ENCODE measurements at places on chromosomes 2 and 18.
A peak's percentile ranks its signal among the peaks of the same experiment; 100 is the strongest.

DNA sequence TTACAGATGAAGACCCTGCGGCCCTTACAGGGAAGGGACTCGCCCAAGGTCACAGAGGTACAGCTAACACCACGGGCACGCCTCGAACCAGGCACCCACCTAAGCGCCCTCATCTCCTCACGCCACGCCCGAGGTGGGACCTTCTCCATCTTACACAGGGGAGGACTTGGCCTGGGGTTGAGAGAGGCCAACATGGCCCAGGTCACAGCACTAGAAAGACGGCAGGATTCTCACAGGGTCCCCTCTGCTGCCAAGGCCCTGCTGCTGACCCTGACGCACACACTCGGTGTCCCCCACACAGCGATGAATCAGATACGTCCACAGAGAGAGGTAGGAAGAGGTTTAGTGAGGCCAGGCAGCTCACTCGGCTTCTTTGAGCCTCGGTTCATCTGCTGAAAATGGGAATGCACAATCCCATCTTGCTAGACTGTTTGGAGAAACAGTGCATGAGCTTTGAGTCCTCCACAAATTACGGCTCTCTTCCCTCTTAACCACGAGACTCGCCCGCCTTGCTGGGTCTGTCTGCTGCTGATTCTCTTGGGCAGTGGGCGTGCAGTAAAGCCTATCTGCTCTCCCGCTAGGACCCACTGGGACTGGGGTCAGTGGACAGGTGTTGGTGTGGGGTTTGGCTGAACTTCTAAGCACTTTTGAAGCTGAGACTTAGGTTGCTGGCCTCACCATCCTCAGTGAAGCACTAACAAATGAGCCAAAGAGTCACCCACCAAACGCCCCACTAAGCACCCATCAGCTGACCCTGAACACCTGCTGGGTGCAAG, 79.2 kb downstream of the SMAD7 start:
- DNase-seq, result no peak

DNA sequence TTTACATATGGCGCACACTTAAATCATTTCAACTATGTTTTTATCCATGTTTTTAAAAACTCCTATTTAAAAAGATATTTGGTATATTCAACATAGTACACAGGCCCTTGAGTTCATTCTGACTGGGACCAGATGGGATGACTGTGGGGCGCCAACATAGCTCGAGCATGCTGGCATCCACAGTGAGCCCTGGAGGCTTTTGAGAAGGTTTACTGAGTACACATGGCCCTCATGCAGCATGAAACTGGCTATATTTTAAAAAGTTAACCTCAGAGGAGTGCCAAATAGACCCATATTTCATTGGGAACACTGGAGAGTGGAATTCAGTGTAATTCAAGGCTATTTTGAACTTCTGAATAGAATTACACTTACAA, 83.6 kb downstream of the CCDC85A start:
- DNase-seq, result no peak

DNA sequence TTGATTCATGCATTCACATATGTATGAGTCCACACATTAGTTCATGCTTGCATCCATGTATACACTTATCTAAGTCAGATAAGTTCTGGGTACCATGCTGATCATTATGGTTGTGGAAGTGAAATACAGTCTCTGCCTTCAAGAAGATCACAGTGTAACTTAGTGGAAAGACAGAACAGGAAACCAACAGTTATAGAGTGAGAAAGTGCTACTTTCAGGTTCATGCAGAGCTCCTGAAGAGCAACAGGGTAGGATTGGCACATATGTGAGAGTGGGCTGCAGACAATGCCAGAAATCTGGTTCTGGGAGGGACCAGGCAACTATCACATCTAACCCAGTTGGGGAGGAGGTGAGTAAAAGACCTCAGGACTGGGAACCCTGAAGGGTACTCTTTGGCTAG, 35.4 kb upstream of the PGAP1 start:
- DNase-seq, result no peak

GRCh38 chr2:71060871-71061270, 7.6 kb upstream of the NAGK start:
- DNase-seq, result no peak

DNA sequence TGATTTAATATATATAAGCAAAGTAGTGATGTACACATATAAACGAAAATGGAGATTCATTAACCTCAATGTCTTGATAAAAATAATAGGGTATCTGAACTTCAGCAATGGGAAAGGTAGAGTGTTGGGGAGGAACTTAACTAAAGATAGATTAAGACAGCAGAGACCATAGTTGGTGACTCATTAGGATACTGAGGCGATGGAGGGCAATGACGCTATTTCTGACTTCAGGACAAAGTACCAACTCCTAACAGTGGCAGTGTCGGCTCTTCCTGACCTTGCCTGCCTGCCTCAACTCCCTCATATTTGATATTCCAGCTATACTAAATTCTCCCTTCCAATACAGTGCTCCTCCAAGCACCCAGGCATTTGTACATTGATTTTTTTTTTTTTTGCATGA, 98.6 kb downstream of the CDH2 start:
- no peak for DNase-seq

DNA sequence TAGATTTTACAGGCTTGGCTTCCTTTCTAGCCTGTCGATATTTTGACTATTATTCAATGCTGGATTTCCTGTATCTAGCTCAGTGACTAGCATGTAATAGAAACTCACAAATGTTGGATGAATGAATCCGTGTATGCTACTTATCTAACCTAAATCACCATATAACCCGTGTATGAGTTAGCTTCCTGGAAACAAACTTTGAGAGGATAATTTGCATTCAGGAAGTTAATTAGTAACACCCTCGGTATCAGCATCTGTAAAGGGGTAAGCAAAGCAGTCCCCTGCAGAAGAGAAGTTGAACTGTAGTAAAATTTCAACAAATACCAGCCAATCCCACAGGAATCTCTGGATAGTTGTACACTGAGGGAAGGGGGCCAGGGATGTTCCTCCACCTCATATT, 269.4 kb upstream of the LRATD1 start:
- no peak for DNase-seq

GRCh38 chr2:240233885-240234502, 93.5 kb upstream of the OTOS start:
- DNase-seq, result no peak

DNA sequence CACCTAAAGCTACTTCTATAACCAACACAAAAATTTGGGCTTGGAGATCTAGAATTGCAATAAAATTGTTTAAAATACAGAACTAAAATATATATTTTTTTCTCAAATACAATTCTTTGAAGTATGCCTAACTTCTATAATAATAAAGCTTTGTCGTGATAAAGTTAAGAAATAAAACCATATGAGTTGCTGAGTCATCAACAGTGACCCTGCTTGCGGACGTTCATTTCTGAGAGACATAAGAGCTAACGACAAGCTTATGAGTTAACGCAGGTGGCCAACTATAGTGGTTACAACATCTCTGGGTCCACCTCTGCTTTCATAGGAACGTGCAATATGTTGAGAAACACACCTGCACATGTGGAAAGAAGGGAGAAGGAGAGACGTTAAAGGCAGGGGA, 407.1 kb upstream of the SLC14A2 start:
- DNase-seq, result no peak

DNA sequence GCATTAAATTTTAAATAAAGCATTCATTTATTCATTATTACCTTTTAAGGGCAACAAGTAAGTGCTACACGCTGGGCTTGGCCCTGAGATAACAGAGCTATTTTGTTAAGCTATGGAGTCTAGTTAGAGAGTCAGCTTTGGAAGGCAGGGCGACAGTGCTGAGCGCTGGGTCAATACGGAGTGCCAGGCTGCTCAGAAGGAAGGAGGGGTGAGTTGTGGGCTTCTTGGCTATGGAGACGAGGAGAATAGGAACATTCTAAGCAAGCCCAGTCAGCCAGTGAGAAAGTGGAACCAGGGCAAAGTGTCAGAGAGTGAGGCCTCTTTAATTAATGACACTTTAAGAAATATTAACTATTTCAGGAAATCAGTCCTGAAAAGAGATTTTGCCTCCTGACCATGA, 288.4 kb downstream of the LRRTM1 start:
- DNase-seq, result no peak

DNA sequence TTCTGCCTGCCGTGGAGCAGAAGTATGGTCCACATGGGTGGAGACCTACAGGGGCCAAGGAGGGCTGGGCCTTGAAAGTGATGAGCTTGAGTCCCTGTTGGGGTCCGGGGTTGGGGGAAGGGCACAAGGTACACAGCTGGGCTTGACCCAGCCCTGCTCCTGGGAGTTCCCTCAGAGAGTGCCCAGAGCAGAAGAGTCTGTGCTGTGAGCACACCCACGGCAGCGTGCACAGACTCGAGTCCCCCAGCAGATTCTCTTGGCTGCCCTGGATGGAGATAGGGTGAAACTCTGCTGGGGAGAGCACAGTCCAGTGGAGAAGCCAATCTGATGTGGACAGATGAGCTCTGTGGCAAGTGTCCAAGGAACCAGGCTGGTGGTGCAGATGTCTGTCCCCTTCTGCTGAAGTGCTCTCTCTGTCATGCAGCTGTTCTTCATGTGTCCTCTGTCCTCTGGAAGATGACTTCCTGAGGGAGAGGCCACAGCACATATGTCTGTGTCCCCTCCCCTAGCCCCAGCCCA, 27.5 kb downstream of the INPP4A start:
- DNase-seq, result no peak

GRCh38 chr2:231752061-231752460, 29.0 kb downstream of the PDE6D start:
- no peak for DNase-seq

GRCh38 chr2:235868224-235868623, 300.0 kb downstream of the GBX2 start:
- DNase-seq, result no peak

- DNase-seq, result no peak
These were observed 78.5 kb downstream of the FMNL2 start for GRCh38 chr2:152413228-152414030.

GRCh38 chr2:213252206-213252605, 32.1 kb upstream of the SPAG16 start:
- DNase-seq, result no peak

- DNase-seq, result no peak
These were observed 237.7 kb downstream of the ATAD2B start for GRCh38 chr2:23689131-23689700.

- DNase-seq, result no peak
These were observed 2.5 kb upstream of the RAB27B start for GRCh38 chr18:54825601-54826344.

DNA sequence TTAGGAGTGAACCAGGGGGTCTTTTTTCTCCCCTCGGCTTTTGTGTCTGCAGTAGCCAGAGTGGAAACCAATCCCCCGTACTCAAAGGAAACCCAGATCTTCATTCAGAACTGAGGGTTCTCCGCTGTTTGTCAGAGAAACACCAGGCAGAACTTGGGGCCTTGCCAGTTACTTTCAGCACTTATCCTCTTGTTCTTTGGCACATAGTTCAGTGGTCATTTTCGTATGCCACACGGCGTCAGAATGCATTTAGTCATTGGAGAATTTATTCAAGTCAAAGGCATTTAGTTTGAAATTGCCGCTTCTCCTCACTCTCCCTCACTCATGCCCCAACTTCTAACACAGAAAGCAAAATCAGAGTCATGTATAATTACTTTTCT, 102.9 kb downstream of the CABLES1 start:
- DNase-seq, result no peak

GRCh38 chr2:53753041-53753440, 14.6 kb upstream of the CHAC2 start:
- DNase-seq, result no peak

- no peak for DNase-seq
These were observed 80.8 kb downstream of the TCF7L1 start for GRCh38 chr2:85213901-85214512.

GRCh38 chr2:164794016-164794415, 47.6 kb downstream of the COBLL1 start:
- no peak for DNase-seq

- DNase-seq, result no peak
These were observed 179.7 kb downstream of the MREG start for GRCh38 chr2:215833531-215834162.

DNA sequence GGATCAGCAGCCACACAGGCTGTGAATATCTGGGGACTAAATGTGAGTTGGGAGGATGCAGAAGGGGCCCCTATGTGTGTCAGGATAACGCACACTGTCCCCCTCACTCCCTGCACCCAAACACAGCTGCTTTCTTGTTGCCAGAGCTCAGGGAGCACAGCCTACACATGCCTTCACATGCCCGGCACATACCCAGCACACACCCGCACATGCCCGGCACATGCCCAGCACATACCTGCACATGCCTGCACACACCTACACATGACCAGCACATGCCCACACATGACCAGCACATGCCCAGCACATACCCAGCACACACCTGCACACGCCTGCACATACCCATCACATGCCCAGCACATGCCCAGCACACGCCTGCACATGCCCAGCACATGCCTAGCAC, 75.6 kb downstream of the TPO start:
- DNase-seq, result no peak

DNA sequence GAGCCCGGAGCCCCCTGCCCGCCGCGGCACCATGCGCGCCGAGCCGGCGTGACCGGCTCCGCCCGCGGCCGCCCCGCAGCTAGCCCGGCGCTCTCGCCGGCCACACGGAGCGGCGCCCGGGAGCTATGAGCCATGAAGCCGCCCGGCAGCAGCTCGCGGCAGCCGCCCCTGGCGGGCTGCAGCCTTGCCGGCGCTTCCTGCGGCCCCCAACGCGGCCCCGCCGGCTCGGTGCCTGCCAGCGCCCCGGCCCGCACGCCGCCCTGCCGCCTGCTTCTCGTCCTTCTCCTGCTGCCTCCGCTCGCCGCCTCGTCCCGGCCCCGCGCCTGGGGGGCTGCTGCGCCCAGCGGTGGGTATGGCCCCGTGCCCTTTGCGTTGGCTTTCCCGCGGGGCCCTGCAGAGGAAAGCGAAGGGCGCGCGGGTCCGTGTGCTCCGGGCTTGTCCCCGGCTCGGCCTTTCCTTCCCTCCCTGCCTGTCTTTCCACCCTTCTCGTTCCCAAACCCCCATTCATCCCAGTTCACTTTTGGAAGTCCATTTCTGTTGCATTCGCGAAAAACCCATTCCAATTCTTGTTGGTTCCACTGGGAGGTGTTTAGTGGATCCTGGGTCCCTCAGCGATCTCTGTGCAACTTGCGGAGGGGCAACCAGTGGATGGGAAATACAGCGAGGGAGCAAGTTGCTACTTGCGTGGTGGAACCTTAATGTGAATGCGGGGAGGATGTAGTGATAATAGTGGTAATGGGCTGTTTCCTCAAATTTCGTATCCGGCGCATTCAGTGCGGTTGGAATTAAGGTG, 599 bp downstream of the ADAM23 start:
- DNase-seq, result peak; percentile 31

- no peak for DNase-seq
These were observed 71.8 kb upstream of the RAB12 start for GRCh38 chr18:8537400-8537799.

GRCh38 chr2:219714681-219715400, 87.4 kb downstream of the SLC4A3 start:
- DNase-seq, result no peak

DNA sequence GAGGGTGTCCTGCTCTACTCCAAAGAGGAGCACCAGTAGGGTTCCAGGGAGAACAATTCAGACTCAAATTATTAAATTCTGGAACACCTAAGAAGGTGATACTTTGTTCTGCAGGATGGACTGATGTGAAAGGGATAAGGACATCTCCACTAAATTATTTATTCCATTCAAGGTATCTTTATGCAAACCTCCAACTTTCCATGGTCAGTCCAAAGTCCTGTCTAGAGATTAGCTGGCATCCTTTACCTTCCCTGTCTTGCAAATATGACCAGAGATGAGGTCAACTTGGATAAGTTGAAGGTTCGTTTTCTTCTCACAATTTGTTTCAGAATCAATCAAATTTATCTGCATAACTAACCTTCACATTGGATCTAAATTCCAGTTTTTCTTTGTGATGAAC, 8.7 kb upstream of the ZBTB14 start:
- no peak for DNase-seq

- DNase-seq, result no peak
These were observed 26.4 kb downstream of the CENPO start for GRCh38 chr2:24819442-24820174.

Measured in suppressor macrophage treated with lipopolysaccharide for 4 hours (primary cell).